ENCODE measurements at places on chromosomes 5 and 9.
A peak's percentile ranks its signal among the peaks of the same experiment; 100 is the strongest.

- no peak for DNase-seq
Observed at GRCh38 chr9:38118862-38119438, 49.9 kb upstream of the SHB start.

DNA sequence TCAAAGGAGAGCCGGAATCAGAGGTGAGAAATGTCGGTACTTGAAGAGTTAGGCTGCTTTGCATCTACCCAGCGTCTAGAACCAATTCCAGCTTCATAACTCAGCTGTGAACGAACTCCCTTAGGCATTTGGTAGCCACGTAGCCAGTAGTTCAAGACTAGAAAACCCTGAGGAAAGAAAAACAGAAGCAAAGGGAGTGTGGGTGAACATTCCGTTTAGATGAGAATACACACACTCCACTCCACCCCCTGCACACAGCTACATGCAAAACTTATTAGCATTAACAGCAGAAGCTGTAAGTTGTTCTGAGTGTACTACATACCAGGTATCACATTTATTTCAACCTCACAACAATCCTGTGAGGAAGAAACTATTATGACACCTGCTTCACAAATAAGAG, 78.3 kb downstream of the SMIM23 start:
- DNase-seq, result no peak

DNA sequence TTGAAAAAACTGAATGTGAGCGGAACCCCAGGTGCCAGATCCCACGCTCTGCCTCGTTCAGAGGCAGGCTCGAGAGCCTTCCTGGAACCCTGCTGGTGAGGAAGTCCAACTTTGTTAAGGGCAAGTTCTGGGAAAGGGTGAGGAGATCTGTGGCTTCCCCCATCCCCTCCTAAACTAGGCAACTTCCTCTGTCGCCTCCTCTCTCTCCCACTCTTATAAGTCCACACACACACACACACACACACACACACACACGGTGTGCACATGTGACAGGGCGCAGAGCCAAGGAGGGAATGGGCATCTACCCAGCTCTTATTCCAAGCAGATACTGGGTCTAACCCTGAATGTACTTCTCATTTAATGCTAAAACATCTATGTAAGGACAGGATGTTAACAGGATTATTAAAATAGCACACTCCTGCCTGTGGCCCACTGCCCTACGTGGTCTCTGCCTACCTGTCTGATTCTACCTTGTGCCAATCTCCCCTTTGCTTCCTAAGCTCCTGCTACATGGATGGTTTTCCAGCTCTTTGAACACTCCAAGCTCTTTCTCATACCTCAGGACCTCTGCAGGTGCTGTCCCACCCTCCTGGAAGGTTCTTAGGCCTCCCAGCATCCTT, 72.4 kb upstream of the FBXW11 start:
- DNase-seq, result no peak

DNA sequence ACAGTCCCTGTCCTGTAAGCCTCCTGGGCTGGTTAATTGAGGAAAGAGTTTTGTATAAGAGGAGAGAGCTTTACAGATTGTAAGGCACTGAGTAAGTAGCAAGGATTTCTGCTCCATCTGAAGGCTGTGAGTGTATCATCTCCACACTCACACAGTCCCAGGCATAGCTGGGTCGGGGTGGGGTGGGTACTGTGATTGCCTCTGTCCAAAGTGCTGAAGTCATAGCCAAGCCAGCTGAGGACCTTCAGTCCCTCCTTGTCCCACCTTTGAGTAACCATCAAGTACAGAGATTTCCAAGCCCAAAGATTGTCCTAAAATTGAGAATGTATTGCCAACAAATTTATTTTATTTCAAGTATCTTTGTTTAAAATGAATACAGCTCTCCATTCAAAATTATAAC, 5.5 kb upstream of the DNAJB5 start:
- peak; percentile 55 for DNase-seq

DNA sequence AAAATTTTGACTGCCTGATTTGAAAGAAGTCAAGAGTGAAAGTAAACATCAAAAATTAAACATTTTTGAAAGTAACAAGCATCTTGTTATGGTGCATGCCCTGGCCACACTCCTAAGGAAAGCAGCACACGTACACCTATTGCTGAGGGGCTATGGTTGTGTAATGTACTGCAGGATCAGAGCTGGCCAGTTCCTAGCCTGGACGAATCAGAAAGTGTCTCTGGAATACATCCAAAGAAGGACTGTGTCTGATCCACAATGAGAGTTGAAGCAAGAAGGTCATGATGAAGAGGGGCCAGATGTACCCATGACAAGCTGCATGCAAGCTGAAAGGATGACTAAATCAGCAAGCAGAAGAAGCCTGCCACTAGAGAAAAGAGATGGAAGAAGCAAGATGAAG, 618.2 kb downstream of the TLE1 start:
- DNase-seq, result no peak

DNA sequence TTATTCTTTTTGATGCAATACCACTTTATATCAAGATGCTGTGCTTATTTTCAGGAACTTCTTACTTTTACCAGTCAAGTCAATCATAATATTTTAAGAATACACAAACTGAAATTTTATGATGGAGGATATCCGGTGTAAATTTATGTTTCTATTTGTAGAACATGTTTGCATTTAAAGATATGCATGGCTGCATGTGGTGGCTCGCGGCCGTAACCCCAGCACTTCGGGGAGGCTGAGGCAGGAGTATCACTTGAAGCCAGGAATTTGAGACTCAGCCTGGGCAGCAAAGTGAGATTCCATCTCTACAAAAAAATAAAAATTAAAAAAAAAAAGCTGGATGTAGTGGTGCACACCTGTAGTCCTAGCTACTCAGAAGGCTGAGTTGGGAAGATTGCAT, 73.5 kb upstream of the ALDH1A1 start:
- no peak for DNase-seq

- DNase-seq, result no peak
Observed at GRCh38 chr9:1354086-1354485, 303.9 kb downstream of the DMRT2 start.

GRCh38 chr9:98522487-98522886, 186.2 kb downstream of the GABBR2 start:
- no peak for DNase-seq

GRCh38 chr5:174159327-174160114, 114.0 kb downstream of the NSG2 start:
- no peak for DNase-seq

DNA sequence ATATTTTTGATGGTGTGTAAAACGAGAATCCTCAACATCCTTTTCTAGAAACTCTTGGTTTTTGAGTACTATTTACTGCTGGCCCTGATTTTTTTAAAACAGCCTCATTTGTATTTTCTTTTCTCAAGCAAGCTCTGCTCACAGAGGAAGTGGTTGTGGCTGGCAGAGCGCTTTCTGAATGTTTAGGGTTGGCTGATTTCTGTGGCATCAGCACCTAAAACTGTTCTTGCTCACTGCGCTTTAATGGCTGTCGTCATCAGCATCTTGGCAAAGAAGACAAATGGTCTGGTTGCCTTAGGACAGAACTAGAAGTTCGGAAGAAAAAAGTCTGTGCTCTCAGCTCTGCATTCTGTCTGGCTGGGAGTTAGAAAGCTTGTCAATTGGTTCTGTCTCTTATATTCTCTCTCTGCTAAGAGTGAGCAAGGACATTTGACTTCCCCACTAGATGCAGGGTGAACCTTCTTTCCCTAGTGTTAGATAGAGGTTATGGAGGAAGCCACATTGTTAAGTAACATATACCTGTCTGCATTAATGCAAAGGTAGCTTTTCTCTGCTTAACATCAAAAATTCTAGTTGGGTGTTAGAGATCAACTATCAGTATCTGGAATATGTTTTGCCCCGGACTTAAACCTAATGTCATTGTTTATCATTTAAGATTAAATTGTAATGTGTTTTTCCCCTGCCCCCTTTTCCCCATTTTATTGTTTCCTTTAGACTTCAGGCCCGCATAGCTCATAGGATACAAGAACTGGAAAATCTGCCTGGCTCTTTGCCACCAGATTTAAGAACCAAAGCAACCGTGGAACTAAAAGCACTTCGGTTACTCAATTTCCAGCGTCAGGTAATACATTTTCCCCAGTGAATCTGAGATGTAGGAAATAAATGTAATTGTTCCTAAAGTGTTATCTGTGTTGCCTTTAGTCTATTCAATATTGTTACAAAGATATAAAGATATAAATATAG, 39.0 kb downstream of the SMARCA2 start:
- DNase-seq, result peak; percentile 88

- no peak for DNase-seq
Observed at GRCh38 chr9:18555105-18555883, 81.3 kb downstream of the ADAMTSL1 start.

GRCh38 chr9:88164850-88165249, 26.6 kb upstream of the SPATA31C2 start:
- no peak for DNase-seq

DNA sequence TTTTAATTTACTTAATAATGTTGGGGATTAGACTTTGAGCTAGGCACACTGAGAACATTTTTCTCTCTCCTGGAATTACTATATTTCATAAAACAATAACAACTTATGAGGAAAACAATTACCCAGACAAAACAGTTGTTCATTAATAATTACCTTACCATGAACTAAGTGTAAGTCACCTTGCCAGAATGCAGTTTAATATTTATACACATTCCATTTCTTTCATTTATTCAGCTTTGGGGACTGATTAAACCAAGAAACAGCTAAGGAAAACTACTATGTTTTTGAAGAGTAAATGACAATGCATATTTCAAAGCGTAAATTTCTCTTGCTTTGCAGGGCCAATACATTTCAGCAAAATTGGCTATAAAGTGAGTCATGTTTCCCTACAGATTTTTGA, 616.2 kb downstream of the PRELID2 start:
- DNase-seq, result no peak

DNA sequence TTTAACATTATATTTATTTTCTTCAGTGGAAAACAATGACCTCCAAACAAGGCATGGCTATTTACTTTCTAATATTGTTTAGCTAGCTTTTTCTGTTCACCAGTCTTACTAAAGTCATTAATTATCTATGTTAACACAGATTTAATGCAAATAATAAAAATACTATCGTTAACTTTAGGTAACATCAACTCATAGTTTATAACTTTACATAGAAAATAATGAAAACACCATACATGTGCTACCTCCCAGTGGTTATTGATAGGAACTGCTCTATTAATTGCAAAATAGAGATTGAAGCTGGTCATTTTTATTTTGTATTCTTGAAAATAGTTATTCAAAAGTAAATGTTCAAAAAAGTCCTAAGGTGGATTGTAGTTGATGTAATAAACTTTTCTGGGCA, 78.3 kb upstream of the HCN1 start:
- DNase-seq, result no peak

DNA sequence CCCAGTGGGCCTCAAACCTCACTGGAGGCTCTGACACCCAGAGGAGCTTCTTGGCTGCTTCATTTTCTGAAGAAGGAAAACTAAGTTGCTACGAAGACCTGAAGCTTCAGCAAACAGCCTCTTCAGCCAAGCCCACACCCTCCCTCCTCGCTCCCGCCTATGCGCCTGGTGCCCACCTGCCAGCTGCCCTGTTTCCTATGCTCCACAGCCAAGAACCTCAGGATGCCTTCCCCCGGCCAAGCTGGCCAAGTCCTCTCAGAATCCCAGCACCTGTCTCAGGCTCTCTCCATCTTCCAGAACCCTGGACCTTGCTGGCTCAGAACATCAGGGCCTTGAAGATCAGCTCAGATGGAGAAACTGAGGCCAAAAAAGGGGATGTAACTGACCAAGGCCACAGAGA, 60.4 kb downstream of the STK10 start:
- no peak for DNase-seq

- DNase-seq, result no peak
Observed at GRCh38 chr5:23579566-23579965, 72.2 kb downstream of the PRDM9 start.

Measured in B cell (primary cell).